Hematopoietic multipotent progenitor cell (in vitro differentiated cells): ENCODE measurements at places on chromosomes 7 and 10. TPM values are rescaled to one million over a fixed set of nuclear protein-coding genes. Genes with fewer than 3 reads are reported as not detected.
A peak's percentile ranks its signal among the peaks of the same experiment; 100 is the strongest.

DNA sequence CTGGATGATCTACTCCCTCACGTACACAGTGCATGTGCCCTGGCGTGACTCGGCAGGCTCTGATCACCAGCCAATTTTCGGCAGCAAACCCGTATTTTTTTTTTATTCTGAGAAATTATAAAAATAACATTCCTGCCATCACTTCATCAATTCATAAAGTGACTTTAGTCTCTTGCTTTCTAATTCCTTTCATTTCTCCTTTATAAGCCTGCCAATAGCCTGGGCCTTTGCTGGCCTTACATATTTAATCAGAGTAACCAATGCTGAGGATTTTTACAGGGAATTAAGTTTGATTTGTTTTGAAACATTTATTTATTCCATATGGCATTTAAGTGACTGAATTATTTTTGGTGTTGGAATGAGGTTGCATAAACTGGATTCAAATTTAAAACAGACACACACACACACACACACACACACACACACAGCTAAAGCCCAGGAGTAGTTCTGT lies 140.8 kb downstream of the ETV1 start:
- DNase-seq = no peak

DNA sequence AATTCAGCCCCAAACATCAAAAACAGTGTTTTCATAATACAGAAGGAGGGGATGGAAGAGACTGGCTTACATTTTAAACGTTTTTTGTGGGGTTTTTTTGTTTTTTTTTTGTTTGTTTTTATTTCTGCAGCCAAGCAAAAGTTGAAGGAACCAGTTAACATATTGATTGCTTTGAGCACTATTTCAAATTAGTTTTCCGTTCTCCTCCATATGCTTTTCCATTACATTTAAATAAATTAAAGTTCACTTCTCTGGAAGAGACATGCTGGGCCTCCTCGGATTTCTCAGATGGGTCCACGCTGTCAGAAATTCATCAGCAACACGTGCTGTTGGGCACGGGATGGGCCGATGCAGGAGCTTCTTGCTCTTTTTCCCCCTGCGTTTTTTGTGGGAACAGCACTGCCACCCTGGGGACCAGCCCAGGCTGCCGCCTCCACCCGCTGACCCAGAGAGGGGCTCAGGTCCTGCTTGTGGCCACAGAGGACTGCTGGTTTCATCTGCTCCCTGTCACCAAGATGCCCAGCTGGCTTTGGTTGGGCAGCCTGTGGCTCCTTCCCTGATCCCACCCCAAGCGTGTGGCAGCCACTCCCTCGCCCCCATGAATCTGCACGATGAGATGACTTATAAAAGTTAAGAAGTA lies 67.7 kb upstream of the CHST15 start:
- DNase-seq = no peak

DNA sequence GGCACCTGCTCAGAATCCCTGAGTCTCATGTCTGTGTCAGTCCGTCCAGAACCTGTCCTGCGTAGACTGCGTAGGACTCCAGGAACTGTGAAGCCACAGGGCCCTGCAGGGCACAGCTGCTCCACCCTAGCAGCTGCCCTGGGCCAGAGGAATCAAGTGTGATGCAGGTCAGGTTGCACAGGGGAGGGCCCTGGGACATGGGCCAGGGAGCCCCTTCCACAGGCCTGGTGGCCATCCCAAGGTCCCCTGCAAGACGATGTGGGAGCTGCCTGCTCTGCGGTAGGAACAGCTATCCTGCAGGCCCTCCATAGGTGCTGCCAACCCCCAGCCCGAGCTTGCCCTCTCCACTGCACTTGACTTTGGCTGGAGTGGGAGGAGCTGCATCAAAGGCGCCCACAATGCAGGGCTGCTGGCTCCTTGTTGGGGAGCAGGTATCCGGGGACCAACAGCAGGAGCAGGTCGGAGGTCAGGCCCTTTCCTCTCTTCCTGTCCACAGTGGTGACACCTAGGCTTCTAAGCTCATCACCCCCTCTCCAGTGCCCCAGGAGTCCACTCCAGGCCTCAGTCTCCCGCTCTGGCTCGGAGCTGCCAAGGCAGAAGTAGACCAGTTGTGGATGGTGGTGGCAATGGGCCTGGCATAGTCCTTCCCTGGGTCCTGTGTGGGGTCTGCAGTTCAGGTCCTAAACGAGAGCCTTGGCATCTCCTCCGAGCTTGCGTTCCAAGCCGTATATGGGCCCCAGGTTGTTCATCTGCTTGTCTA lies 149.1 kb downstream of the MAPK8 start:
- no peak for DNase-seq

- peak; percentile 16 for DNase-seq
Observed at GRCh38 chr10:117284716-117285494, 44.0 kb downstream of the SLC18A2 start.

The ASZ1 gene
- total RNA-seq = not detected

- no peak for DNase-seq
Observed at GRCh38 chr10:123687758-123688157, 21.6 kb downstream of the GPR26 start.

DNA sequence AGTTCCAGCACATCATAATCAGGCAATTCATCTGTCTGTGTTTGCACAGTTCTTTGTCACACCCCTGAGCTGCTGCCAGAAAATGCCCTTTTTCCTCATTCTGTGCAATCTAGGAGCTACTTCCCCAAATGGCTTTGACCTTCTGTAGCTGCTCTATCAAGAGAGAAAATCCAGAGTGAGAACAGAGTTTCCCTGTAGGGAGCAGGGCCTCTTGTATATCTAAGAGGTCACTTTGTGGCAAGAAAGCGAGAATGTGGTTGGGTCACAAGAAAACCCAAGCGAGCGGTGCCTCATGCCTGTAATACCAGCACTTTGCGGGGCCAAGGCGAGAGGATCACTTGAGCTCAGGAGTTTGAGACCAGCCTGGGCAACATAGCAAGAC lies 24.3 kb downstream of the SLC29A3 start:
- DNase-seq = no peak
